ENCODE measurements at places on chromosomes 3 and 15.

DNA sequence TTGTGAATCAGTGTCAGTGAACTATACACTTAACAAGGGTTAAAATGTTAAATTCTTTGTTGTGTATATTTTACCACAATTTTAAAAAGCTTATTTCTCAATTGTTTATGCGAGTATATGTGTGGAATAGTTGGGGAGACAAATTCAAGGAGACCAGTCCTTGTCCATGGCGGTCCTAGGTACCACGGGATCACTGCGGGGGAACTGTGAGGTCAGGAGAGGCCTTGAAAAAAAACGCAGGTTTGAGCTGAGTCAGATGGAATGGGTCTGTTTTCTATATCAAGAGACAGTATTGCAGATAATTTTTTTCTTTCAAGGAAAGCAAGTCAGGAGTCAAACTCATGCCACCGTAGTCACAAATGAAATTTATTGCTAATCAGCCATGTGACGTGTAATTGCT lies 18.5 kb downstream of the IGF1R start:
- DNase-seq = no peak

GRCh38 chr3:64687086-64687780 lies 567 bp downstream of the ADAMTS9 start:
- no peak for DNase-seq

DNA sequence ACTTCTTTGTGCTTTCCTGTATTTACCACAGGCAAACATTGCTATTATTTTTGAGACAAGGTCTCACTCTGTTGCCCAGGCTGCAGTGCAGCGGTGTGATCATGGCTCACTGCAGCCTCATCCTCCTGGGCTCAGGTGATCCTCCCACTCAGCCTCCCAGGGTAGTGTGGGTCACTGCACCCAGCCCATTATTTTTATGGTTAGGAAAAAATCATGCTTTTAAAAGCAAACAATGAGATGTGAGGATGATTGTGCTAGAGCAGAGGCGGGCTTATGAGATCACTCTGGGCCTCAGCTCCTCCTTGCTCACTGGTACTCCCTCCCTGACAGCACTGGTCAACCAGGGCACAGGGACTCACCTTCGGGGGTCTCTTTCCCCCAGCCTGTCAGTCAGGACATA lies 2.2 kb downstream of the MAN2C1 start:
- no peak for DNase-seq

- no peak for DNase-seq
Measured at GRCh38 chr3:44887101-44887500, 12.7 kb downstream of the TGM4 start.

- DNase-seq = no peak
Measured at GRCh38 chr15:44194323-44195150, 534 bp downstream of the FRMD5 start.
